Islet precursor cell (in vitro differentiated cells): ENCODE measurements at places on chromosomes 6 and 20.
A peak's percentile ranks its signal among the peaks of the same experiment; 100 is the strongest.

- no peak for DNase-seq
These were observed 91.7 kb upstream of the B3GAT2 start for GRCh38 chr6:71048320-71049164.

DNA sequence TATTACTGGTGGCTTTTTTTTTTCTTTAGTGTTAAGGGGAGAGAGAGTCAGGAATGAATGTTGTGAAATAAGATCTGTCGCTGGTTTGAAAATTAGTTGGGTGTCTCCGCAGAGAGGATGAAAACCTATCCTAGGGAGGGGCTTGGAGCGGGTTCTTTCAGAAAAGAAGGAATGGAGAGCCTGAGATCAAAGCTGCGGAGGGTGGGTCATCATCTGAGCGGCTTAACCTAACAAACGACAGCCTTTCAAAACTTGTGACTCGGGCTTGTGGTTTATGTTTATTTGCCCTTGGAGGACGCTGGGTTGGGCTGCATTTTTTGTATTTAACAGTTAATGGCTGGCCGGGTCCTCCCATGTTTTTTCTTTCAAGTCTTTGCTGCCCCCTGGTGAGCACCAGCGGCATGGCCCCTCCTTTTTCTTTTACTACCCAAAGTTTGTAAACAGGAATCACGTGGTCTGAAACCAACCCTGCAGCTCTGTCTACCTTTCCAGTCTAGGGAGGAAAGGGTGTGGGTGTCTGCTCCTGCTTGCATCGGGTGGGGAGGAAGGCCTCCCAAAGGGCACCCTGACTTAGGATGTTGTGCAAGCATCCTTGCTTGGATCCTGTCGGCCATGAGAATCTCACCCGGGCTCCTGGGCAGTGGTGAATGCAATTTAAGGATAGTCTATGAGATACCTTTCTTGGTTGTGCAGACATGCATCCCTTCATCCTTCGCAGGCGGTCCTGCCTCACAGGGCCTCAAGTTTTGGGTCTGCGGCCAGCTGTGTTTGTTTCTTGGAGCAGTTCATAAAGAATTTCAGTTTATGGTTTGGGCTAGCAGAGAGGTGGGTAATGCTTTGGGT lies 2.2 kb downstream of the PIM1 start:
- peak; percentile 96 for DNase-seq

DNA sequence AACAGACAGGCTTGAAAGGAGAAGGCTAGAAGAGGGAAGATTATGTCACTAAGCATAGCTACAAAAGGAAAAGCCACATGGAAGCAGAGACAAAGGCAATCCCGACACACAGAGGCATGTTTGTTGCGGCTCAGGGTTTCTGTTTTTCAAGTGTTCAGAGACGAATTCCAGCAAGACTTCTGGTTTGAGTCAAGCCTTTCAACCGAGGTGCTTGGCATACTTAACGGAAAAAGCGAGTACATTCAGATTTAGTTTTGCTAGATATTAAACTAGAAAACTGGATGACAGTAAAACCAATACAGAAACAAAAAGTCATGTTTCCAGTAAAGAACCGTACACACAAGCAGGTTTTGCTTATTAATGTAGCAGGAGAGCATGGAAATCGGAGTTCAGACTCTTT lies 27.2 kb downstream of the MCUR1 start:
- peak; percentile 84 for DNase-seq

DNA sequence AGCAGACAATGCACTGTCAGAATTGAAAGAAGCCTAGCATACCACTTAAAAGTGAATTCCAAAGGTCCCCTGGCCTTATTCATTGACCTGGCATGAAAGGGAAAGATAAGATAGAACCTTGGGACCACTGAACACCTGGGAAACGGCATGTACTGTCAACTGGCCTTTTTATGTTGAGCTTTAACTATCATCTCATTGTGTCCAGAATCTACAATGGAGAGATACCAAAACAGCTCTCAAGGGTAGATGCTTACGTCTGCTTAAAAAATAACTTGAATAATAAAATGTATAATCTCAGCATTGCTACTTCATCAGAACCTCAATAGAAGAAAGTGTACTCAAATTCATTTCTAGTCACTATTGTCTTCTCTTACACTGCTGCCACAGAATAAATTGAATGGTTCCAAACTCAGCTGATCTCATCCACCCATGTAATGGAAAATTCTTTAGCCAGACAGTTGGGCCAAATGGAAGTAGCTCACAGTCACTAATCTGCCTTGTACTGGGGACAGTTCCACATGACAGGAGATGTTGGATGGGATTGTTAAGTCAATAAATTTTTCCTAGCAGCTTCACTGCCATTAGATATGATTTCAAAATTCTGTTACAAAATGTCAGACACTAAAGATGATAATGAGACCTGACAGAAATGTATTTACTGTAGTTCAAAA lies 93.8 kb downstream of the MLIP start:
- DNase-seq: peak; percentile 61
